ENCODE measurements at places on chromosomes 2 and 18.
A peak's percentile ranks its signal among the peaks of the same experiment; 100 is the strongest.

- DNase-seq, result no peak
Observed at GRCh38 chr2:44886414-44886813, 55.1 kb upstream of the SIX3 start.

DNA sequence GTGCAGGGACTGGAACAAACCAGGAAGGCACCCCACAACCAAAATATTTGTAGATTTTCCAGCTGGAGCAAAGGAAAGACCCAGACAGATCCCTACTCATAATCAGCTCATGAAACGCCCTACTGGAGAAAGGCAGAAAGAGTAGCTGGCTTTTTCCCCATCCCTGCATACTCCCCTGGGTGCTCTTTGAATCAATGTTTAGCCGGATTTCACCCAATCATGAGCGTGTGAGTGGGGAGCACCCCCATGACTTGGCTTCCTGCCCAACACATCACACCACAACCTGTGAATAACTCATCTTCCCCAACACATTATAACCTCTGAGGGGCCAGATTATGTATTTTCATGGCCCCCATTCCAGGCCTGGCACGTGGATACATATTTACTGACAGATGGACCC is 35.1 kb upstream of the SLC14A1 start:
- no peak for DNase-seq

GRCh38 chr2:44347526-44347925 is 13.8 kb downstream of the PREPL start:
- DNase-seq, result no peak

DNA sequence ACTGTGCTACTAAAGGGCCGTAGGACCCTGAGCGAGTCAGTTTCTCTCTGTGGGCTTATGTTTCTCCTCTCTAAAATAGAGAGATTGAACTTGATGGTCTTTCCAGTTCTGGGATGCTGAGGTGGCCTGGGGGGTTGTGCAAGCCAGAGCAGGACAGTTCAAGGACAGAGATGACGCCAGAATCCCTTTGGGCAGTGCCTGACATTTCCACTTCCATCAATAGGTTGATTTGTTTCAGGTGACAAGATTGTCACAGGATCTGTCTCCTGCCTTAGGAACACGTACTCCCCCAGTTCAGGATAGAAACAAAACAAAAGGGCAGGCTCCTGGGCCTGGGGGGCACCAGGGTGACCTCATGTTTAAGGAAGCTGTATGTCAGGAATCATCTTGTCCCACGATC is 82.0 kb downstream of the XDH start:
- DNase-seq, result no peak

DNA sequence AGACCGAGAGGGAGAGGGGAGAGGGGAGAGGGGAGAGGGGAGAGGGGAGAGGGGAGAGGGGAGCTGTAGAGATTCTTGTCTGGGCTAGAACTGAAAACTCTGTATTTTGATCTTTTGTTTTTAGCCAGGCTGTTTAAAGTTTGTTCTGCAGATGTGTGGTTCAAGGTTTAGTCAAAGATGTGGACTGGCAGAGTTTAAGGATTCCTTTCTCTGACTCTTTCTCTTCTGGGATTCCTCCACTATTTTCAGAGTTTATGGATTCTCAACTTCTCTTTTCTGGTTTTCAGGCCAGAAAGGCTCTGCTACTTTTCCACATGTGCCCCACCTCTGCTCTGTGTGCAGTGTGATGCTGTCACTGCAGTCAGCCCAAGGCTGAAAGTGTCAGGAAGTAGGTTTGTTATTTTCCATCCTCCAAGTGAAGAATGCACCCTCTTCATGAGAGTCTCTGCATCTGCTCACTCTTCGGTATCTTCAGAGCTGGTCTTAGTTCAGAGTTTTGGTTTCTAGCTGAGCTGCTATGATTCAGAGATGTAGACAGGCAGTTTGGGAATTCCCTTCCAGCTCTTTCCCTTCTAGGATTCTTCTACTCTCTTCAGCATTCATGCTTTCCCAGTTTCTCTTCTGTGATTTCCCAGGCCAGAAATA is 130.9 kb upstream of the SMAD7 start:
- no peak for DNase-seq

- no peak for DNase-seq
Observed at GRCh38 chr2:218547511-218547910, 20.6 kb downstream of the USP37 start.

GRCh38 chr2:236928380-236929037 is 157.2 kb upstream of the COPS8 start:
- no peak for DNase-seq

DNA sequence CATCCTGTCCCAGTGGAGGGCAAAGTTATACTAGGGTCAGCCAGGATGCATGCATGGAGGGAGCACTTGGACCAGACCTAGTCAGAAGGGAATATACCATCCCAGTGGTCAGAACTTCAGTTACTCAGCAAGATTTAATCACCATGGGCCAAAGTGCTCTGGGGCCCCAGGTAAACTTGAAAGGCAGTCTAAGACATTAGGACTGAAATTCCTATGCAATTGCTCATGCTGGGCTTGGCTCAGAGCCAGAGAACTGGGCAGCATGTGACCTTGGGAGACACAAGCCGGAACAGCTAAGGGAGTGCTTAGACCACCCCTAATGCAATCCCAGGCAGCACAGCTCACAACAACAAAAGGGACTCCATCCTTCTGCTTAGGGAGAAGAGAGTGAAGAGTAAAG is 401.3 kb downstream of the KCNJ3 start:
- no peak for DNase-seq

- DNase-seq, result no peak
Observed at GRCh38 chr2:127043367-127044164, 63.4 kb downstream of the BIN1 start.

DNA sequence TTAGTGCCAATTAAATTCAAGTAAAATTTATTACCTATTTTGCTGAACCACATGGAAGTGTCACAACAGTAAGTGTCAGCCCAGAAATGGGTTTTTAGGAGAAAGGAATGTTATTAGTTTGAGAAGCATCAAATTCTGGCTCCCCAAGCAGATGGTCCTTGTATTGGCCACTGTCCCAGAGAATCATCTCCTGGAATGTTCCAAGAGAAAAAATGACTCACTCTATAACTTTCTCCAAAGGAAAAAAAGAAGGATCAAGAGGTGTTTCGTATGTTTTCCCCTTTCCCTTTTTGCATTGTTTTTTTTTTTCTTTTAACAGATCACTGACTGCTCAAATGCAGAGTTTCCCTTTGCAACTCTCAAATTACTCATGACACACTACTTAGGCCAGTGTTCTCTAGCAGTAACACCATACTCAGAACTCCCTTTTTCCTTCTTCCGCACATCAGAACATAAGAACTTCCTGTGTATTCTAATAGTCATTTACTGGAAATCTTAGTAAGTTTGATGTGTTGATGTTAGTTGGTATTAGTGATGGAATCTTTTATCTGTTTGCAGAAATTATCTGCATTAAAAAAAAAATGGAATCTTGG is 390.3 kb downstream of the GPD2 start:
- no peak for DNase-seq

GRCh38 chr2:183927406-183928325 is 670.7 kb upstream of the ZNF804A start:
- DNase-seq, result no peak

- DNase-seq, result no peak
Observed at GRCh38 chr2:196990092-196990491, 63.6 kb upstream of the PGAP1 start.

DNA sequence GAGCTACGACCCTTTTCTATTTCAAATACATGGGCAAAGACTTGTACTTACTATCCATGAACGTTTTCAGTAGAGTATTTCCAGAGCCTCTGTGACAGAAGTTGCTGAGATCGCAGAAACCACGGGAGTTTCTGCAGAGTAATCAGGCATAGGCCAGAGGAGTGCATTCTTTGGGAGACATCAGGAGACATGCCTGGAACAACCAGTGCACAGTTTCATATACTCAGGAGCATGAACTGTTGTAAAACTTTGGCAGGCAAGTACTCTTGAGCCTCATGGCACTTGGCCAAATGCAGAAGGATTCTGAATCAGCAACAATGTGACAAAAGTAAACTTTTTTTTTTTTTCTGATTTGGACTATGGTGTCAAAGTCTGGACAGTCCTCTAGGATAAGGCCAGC is 307.1 kb downstream of the GRB14 start:
- DNase-seq, result peak; percentile 11

DNA sequence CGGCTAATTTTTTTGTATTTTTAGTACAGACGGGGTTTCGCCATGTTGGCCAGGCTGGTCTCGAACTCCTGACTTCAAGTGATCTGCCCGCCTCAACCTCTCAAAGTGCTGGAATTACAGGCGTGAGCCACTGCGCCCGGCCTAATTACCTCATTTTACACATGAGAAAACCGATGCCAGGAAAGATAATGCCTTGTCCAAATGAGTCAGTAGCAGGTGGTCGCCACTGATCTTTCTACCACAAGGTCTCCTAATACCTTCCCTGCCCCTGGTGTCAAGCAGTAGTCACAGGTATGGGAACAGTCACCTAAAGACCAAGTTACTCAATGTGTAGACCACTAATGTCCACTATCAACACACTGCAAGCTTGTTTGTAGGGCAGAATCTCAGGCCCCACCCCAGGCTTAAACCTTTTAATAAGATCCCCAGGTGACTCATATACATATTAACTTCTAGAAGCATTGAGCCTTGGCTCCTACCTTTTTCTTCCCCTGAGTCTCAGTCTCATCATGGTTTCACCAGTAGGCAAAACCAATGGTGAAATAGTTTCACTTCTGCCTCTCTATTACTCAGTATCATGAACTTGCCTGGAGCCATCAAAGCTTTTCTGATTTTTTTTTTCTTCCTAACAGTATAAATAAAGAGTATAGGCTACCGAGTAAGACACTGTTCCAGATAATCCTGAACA is 6.9 kb upstream of the EPB41L5 start:
- no peak for DNase-seq

DNA sequence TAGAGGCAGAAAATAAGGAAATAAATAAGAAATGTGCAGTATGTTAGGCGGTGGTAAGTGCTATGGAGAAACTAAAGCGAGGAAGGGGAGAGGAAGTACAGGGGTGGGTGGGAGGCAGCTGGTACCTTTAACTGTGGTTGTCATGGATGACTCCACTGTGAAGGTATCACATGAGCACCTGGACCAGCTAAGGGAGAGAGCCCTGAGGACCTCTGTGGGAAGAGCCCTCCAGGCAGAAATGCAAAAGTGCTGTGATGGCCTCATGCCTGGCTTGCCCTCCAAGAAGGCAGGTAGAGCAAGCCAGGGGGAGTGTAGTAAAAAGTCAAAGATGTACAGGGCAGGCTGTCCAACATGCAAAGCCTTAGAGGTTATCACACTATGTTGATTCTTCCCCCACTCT is 17.9 kb downstream of the LYPD6 start:
- DNase-seq, result no peak

- no peak for DNase-seq
Observed at GRCh38 chr2:39241588-39241987, 2.2 kb downstream of the CDKL4 start.

GRCh38 chr2:17958466-17959092 is 80.1 kb downstream of the KCNS3 start:
- DNase-seq, result no peak

- no peak for DNase-seq
Observed at GRCh38 chr2:15408759-15409158, 152.4 kb downstream of the NBAS start.

All from DMS79 treated with DMSO at 0.1 percent for 48 hours (cell line).